ENCODE measurements at places on chromosomes 11 and 22.

GRCh38 chr11:86737230-86737629, 63.1 kb upstream of the PRSS23 start:
- DNase-seq = no peak

DNA sequence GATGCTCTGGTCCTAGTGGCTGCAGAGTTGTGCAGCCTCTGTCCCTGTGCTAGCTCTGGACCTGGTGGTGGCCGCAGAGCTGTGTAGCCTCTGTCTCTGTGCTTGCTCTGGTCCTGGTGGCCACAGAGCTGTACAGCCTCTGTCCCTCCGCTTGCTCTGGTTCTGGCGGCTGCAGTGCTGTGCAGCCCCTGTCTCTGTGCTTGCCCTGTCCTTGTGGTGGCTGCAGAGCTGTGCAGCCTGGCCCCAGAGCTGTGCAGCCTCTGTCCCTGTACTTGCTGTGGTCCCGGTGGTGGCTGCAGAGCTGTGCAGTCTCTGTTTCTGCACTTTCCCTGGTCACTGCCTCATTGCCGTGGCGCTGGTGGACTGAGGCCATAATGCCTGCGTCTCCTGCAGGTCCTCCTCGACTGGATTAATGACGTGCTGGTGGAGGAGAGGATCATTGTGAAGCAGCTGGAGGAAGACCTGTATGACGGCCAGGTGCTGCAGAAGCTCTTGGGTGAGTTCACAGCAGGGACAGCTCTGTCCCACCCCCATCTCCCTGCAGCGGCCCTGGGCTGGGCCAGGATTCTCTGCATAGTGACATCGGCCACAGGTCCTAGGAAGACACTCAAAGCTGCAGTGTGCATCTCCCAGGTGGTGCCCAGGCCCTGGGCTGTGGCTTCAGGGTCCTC, 61.9 kb upstream of the PARVG start:
- no peak for DNase-seq

DNA sequence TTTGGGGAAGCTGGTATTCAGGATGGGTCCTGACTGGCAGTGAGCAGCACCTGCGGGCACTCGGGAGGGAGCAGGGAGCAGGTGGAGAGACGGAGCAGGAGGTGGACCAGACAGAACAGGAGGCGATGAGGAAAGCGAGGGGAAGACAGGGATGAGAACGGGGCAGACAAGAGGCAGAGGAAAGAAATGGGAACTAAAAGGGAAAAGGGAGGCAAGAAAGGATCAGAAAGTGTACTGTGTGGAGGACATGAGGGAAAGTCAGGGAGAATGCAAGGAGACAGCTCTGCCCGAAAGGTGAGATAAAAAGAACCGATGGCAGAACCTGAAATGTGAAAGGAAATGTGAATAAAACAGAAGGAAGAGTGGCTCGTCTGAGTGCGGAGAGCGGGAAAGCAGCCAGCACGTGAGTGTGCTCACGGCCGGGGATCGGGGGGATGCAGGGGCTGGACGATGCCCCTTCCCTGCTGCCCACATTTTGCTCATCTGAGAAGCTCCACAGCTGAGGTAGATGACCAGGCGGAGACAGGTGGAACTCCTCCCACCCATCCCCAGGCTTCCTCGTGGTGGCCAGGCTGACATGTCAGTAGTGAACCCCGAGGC, 494.4 kb upstream of the B3GAT1 start:
- DNase-seq = no peak

DNA sequence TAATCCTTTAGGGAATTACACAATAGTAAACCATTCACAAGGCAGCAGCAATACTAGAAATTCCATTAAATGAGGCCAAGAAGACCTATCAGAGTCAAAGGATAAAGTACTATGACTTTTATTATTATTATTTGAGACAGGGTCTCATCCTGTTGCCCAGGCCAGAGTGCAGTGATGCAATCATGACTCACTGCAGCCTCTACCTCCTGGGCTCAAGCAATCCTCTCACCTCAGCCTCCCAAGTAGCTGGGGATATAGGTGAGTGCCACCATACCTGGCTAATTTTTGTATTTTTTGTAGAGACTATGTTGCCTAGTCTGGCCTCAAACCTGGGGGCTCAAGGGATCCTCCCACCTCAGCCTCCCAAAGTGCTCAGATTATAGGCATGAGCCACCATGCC, 51.8 kb downstream of the TTC28 start:
- no peak for DNase-seq

DNA sequence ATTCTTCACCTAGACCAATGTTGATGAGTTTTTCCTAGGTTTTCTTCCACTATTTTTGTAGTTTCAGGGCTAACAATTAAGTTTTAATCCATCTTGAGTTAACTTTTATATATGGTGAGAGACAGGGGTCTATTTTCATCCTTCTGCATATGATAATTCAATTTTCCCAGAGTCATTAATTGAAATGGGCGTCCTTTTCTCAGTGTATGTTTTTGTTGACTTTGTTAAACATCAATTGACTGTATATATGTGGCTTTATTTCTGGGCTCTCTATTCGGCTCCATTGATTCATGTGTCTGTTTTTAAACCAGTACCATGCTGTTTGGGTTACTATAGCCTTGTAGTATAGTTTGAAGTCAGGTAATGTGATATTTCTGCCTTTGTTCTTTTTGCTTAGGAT, 282.1 kb downstream of the INSC start:
- no peak for DNase-seq

GRCh38 chr11:3052109-3052479, 5.1 kb downstream of the CARS1 start:
- no peak for DNase-seq

DNA sequence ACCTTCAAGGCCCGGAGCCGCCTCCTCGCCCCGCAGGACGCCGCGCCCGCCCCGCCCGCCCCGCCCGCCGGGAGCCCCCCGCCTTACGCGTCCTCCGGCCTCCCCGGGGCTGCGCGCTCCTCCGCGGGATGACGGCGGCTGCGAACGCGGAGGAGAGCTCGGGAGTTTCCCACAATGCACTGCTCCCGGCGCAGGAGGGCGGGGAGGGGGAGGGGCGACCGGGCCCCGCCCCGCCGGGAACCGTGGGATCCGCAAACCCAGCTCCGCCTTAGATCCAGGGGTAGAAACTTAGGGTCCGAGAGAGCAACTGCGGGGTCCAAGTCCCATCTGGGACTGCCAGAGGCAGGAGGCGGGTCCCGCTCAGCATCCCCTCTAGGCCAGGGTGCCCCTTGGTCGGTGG, at the start of gene CEND1:
Gene CEND1, minus strand, starts transcription at position 148 of the 400 bp plus-strand sequence. CDS start 1,514 bp downstream, outside the sequence.
- DNase-seq = no peak

- DNase-seq = no peak
Measured at GRCh38 chr11:116170526-116171120, 602.2 kb downstream of the BUD13 start.

GRCh38 chr11:115469361-115469760, 34.9 kb downstream of the CADM1 start:
- no peak for DNase-seq

- DNase-seq = no peak
Measured at GRCh38 chr22:37115032-37115431, 5.5 kb upstream of the TMPRSS6 start.

GRCh38 chr11:128424851-128425285, 162.5 kb downstream of the ETS1 start:
- peak; percentile 94 for DNase-seq

- DNase-seq = no peak
Measured at GRCh38 chr11:1917523-1918435, 1.7 kb upstream of the TNNT3 start.

- DNase-seq = no peak
Measured at GRCh38 chr11:114058026-114058706, 1.3 kb upstream of the ZBTB16 start.

GRCh38 chr22:24389680-24390079, 37.7 kb upstream of the ADORA2A start:
- DNase-seq = no peak

DNA sequence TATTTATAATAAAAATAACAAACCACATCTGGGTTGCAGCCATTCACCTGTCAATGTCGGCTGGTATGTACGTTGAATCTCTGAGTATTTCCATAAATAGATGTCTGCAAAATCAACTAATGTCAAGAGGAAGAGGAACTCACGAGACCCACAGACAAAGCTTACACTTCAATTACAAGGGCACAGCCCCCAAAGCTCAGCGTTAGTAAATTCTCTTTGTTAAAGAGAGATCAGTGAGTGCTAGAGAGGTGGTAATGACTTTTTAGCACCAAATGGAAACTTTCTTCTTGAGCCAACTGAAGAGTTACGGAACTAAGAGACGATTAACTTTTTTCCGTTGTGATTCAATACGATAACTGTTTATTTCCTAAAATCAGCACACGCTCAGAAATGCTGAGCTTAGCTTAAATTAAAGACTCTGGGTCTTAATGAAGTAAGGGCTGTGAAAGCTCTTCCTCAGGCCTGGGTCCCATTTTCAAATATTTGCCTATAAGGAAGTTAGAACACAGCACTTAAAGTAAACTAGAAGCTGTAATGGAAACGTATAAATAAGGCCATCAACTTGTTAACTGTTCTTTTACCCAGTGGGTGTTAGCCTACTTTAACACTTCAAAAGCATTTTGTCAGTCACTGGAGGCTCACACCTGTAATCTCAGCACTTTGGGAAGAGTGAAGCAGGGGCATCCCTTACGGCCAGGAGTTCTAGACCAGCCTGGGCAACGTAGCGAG, 22.8 kb upstream of the TFIP11 start:
- no peak for DNase-seq

DNA sequence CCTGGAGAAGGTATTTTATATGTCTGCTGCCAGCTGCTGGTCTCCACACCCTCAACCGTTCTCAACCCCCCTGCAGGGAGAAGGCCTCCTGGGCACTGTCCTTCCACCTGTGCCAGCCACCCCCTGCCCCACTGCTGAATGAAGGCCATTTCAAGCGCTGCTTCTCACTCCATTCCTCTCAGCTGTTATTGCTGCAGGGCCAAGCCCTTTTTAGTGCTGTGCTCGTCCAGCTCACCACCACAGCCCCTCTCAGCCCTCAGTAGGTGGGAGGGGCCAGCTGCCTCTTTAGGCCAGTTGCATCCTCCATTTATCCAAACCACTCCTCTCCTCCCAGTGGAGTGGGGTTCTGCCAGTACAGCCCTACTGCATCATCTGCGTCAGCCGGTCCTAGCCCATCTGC, 1.8 kb upstream of the WBP2NL start:
- DNase-seq = no peak

- no peak for DNase-seq
Measured at GRCh38 chr11:130483124-130483523, 34.7 kb downstream of the ADAMTS15 start.

- DNase-seq = no peak
Measured at GRCh38 chr11:86999859-87000753, 37.6 kb upstream of the TMEM135 start.

DNA sequence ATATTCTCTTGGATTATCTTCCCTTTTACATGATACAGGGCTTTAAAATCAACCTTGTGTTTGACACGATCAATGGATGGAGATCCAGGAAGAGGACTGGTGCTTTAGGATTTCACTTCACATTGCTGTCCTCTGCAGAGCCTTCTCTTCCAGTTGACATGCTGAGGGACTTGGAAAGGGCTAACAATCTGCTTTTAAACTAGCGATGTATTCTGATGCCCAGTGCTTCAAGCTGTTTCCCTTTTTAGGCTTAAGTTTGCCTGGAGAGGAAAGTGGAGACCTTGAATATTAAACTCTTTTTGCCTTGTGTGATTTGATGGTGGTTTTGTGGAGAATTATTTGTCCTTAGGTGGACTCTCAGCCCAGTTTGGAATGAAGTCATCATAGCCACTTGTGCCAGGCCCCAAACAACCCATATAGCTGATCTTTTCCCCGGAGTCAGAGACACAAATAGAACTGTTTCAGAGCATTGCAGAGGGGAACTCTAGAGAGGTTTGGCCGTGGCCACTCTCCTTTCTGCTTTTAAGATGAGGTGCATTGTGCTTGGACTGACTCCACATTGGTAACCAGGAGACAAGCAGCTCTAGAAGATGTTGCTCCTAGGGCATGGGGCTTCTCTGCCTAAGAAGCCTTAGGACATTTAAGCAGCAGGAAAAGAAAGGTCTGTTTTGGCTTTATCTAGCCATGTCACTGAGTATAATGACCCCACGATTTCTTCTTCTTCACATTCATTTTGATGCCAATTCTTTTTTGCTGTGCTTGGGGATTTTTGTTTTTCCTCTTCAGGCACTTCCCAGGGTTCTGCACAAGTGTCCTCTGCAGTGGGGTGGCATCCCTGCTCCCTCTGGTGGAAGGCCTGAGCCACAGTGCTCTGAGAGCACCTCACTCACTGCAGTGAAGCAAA, 152.8 kb downstream of the NCAM1 start:
- DNase-seq = peak; percentile 55

- DNase-seq = peak; percentile 14
Measured at GRCh38 chr22:49299821-49300231, 527.8 kb downstream of the BRD1 start.

DNA sequence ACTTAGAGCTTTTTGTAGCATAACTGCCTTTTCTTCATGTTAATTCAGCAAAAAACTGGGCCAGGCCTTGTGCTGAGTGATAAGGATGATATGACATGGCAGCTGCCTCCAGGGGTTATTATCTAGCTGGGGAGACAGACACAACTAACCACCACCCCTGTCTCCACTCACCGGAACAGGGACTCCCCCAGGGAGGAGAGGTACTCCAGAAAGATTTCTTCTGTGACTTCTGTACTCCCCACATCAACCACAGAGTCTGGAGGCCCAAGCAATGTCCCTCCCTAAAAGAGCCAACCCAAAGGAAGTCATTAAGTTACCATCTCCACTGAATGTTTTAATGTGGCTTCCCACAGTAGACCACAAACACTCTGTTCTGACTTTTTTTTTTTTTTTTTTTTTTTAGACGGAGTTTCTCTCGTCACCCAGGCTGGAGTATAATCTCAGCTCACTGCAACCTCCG, 14.3 kb upstream of the PMM1 start:
- DNase-seq = no peak

GRCh38 chr11:88327462-88328143, 9.9 kb downstream of the CTSC start:
- no peak for DNase-seq

- DNase-seq = no peak
Measured at GRCh38 chr11:13303668-13304649, 26.4 kb downstream of the BMAL1 start.

DNA sequence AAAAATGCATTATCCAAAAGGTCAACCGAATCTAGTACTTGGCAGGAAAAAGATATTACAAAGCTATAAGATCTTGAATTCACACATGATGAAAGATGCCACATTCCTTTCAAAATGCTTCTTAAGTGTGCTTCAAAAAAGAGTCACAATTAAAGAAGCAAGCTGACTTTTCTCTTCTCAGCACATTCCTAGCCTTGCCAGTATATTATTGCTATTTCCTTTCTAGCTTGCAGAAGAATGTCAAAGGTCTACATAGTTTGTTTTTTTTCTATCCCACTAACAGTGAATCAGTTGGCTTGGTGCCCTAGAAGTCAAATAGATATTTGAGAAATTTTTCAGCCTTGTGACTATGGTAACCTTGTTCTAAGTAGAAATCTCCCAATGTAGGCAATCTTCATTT, 56.8 kb downstream of the GUCY1A2 start:
- DNase-seq = no peak

All from Peyer's patch (tissue), 4 donors.